ENCODE measurements at places on chromosomes 1 and 21.
A peak's percentile ranks its signal among the peaks of the same experiment; 100 is the strongest.

DNA sequence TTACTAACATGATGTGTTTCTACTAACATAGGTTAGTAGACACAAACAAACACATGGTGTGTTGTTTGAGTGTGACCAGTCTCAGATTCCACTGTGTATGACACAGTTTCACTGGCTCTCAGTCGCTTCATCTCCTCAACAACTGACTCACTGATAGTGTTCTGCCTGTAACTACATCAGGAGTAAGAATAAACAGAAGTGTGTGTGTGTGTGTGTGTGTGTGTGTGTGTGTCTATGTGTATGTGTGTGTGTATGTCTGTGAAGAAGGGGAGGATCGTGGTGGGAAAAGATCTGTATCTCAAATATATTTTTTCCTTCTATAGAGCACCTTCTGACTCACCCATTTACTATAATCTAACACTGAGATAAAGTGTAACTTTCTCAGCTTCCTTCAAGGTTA, 391.0 kb downstream of the PTPRC start:
- no peak for DNase-seq

GRCh38 chr1:118081387-118081786, 103.6 kb downstream of the SPAG17 start:
- DNase-seq = no peak

DNA sequence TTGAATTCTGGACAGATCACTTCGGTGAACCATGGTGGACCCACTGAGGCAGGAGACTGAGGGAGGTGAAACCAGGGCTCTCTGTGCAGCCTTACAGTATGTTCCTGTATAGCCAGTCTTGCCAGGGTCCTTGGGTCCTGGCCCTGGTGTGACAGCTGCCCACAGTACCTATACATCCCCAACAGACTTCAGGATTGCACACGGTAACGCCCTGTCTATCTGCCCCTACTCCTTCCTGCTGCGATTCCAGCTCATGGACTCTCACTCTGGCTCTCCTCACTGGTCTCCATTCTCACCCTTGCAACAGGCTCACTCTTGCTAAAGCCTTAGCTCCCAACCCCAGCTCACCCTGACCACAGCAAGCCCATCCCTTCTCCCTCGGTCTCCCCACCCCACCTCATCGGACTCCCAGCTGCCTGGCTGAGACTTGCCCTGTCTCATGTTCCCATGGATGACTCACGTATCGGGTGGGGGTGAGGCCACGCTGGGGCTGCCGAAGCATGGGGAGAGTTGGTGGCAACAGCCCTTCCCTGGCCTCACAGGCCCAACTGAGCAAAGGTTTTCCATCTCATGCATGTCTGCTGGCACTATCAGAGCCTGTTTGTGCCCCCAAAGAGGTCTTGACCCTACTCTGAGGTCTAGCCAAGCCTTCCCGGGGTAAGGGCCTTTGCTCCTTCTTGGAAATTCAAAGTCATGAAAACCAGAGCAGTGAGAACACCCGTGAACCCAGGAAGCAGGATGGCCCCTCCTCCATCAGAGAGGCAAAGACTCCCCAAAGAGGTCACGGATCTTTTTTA, 7.1 kb downstream of the PHLDA3 start:
- DNase-seq = no peak

- DNase-seq = no peak
Measured at GRCh38 chr21:31329456-31330143, 14.5 kb downstream of the TIAM1 start.

DNA sequence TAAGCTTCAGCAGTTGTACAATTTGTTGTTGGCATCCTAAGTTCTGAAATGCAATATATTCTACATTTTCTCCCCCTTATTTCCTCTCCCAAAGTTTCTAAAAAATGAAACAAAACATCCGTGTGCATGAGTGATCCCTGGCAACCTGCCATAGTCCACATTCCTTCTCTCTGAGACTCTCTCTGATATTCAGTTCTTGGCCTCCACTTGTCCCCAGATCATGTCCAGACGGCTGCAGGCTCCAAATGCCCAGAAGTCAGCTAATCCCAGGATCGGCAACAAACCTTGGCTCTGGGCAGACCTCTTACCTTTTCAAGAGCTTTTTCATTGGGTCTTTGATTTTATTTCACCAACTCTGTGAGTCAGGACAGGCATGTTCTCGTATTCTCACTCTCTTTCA, 187.8 kb downstream of the ETS2 start:
- DNase-seq = no peak

DNA sequence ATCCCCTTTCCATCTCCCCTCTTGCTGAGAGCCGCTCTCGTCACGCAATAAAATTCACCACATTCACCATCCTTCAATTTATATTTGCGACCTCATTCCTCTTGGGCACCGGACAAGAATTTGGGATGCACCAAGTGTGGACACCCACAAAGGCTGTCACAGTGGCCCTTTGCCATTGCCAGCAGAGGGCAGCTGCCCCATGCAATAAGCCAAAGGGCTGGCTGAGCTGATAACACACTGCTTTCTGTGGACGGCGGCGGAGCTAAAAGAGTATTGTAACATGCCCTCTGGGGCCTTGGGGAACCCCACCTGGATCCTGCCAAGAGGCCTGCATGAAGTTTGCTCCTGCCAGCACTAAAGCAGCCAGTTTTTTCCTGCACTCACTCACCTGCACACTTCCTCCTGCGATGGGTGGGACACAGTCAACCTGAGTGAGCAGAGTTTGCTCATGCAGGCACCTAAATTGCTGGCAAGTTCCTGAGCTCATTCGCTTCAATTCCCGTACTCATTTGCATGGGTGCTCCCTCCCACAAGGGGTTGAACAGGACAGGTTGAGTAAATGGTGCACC, 792.3 kb upstream of the ADAMTS5 start:
- DNase-seq = no peak

- DNase-seq = no peak
Measured at GRCh38 chr1:175824079-175824478, 80.7 kb upstream of the TNR start.

- DNase-seq = no peak
Measured at GRCh38 chr1:114390361-114390760, 120.6 kb downstream of the TRIM33 start.

GRCh38 chr1:44318097-44319088, 36.7 kb downstream of the ERI3 start:
- DNase-seq = peak; percentile 13

DNA sequence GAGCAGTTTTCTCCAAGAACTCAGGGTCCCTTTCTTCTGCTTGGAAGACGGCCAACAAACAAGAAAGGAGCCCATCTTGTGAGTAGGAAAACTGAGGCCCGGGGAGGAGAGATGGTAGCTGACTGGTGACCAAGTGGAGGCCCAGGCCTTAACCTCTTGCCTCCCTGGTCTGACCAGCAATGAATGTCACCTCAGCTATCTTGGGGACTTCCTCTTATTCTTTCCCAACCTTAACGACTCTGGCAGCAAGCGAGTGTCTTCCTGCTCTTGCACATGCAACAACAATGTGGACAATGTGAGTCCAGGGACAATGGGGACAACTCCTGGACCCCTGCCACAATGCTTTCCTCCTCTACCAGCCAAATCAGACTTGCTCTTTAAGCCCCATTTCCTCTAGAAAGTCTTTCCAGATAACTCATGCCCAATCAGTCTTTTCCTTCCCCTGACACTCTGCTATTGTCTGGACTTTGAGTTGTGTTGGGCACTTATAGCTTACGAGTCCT, 12.6 kb downstream of the HSPG2 start:
- DNase-seq = no peak

GRCh38 chr1:241048622-241049021, 308.4 kb downstream of the RGS7 start:
- no peak for DNase-seq

DNA sequence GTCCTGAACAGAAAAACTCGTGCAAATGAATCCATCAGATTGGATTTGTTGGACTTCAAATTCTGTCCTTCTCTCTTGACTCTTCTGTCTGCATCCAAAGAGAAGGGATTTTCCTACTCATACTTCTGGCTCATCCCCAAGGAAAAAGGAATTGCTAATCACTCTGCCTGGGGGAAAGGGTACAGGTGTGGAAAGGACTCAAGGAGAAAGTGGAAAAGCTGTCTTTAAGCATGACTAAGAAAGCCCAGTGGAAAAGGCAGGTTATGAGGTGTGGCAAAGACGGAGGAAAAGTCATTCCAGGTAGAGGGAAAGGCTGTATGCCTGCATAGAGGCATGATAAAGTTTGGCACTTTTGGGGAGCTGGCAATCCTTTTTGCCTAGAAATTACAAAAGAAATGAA, 43.4 kb downstream of the PTGS2 start:
- DNase-seq = no peak

GRCh38 chr1:43206600-43207228, 34.6 kb downstream of the CFAP57 start:
- DNase-seq = no peak

GRCh38 chr1:192489748-192490147, 85.8 kb upstream of the RGS1 start:
- no peak for DNase-seq

DNA sequence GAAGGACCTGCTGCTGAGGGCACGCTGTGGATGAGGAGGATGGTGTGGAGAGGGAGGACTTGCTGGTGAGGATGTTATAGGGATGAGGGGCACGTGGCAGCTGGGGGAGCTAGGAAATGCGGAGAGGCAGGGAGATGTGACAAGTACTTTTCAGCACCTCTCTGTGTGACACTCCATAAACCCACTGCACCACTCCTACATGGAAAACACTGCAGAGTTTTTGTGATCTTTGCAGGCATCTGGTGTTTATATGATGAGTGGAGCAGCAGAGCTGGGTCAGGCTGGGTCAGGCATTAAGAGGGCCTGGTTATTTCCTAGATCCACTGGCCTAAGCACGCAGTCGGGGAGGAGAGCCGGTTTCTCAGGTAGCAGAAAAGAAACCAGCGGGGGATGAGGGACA, 167.3 kb upstream of the COA6 start:
- DNase-seq = no peak

GRCh38 chr1:114490274-114490693, 20.7 kb downstream of the TRIM33 start:
- DNase-seq = no peak

DNA sequence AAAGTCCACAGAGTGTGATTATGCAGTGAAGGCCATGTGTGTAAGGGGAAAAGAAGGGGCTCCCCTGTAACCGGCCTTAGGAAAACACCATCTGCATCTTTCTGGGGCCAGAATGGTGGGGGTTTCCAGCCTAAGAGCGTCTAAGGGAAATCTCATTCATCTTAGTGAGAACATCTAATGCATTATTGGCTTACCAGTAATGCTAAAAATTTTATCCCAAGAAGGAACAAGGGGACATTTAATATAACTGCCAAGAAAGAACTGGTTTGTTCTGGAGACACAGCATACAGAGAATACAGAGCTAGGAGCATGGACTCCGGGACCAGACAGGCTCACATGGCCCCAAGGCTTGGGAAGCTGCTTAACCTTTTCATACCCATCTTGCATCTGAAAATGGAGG, 58.3 kb upstream of the DSCAM start:
- no peak for DNase-seq

GRCh38 chr1:86636898-86637297, 67.5 kb upstream of the SH3GLB1 start:
- no peak for DNase-seq

GRCh38 chr1:94063379-94063778, 57.6 kb downstream of the ABCA4 start:
- DNase-seq = no peak

DNA sequence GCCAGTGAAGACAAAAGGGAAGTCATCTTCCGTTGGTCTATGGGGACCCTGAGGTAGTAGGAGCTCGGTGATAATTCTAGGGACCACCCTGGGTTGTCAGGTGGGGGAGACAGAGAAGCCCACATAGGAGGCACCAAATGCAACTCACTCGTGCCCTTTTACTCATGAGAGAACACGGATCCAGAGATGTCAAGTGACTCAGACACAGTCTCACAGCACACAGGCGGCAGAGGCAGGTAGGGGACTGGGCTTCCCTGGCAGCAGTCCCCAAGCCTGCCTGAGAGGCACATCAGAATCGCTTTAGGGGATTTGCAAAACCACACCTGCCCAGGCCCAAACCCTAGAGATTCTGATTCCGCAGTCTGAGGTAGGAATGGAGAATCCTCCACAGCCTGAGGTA, 31.3 kb upstream of the RUNX3 start:
- DNase-seq = no peak

DNA sequence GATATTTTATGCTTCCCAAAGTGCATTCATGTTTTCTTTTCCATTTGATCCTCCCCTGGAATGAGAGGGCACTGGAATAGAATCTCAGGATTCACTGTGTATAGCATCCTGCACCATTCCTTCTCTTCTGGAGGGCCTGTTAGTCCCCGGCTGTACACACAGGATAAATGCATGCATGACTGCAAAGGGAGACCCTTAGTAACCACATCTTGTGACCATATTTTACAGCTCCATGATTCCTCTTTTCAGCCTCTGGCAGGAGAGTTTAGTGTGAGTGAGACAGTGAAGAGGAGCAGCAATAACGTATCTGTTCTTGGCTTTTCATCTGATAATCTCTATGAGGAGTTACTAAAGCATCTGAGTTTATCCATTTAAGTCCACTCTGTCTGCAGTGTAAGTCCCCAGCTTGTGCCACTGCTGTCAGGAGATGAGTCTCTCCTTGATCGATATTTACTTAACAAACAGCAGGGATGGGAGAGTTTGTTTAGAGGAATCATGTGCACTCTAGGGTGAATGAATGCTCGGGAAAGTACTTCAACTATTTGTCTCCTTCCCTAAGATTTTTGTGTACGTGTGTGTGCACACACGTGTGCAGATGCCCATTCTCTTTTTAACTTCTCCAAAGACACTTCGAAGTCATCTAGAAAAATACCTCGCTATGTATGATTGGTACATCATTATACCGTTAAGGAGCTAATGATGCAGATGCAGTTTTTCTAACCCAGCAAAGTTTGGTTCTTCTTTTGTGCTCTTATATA, 41.1 kb downstream of the PROX1 start:
- no peak for DNase-seq

DNA sequence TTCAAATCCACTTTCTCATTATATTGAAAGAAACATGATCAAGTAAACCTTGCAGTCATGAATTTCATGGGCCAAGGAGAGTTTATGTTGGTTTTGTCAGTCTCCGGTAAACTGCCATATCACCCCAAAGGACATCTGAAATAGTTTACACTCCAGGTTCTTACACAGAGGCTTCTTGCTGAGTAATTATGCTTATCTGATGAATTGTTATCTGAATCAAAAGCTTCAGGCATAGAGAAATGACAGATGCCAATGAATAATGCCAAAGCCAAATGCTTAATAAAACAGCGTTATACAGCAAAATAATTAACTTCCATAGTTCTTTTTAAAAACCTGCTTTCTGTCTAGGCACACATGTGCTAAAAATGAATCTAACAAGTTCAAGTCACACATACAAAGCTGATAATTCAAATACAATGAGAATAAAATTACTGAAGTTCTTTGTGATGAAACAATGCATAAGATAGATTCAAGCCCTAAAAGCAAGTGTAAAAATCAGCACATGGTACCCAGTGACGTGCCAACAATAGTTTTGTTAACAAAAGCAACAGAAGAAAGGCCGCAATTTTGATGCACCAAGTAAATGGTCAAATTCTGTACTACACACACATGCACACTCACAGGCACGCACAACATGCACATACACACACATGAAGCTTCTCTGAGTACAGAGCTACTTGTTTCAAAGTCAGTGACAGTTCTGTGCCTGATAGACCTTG, 109.2 kb downstream of the SLC44A5 start:
- DNase-seq = no peak

GRCh38 chr21:35170244-35170643, 121.1 kb upstream of the RUNX1 start:
- no peak for DNase-seq

Measured in activated CD4-positive, CD25-positive, alpha-beta regulatory T cell treated with anti-CD3 and anti-CD28 coated beads, Interleukin-2, amount 50 U/mL, for 16 hours (primary cell).